ENCODE measurements at places on chromosomes 5 and 9.

- DNase-seq: no peak
Measured at GRCh38 chr5:56674441-56674840, 140.9 kb upstream of the MAP3K1 start.

- no peak for DNase-seq
Measured at GRCh38 chr9:114560956-114561355, 26.6 kb upstream of the ATP6V1G1 start.

GRCh38 chr9:108553111-108553635 is 302.6 kb downstream of the ACTL7B start:
- DNase-seq: no peak

DNA sequence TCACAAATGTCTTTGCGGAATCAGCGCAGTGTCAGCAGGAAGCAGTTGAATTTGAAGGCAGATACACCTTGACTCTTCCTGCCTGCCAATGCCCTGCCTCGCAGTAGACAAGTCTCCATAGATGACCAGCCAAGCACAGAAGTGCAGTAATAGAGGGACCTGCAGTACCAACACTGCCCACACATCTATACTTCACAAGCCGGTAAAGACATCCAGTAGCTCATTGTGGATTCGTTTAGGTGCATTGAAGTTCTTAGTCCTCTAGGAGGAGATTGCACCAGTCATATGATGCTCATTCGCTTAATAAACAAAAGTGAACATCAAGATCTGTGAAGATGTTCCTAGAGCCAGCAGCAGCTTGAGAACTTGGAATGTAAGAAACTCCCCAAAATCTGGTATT is 7.1 kb upstream of the IFNA2 start:
- no peak for DNase-seq

DNA sequence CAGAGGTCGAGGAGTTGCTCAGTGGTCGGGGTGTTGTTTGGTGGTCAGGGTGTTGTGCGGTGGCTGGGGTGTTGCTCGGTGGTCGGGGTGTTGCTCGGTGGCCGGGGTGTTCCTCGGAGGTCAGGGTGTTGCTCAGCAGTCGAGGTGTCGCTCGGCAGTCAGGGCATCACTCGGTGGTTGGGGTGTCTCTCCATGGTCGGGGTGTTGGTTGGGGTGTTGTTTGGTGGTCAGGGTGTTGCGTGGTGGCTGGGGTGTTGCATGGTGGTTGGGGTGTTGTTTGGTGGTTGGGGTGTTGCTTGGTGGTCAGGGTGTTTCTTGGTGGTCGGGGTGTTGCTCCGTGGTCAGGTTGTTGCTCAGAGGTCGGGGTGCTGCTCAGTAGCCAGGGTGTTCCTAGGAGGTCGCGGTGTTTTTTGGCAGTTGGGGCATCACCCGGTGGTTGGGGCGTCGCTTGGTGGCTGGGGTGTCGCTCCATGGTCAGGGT is 11.0 kb upstream of the GPSM1 start:
- DNase-seq: no peak

GRCh38 chr9:117860849-117861248 is 156.6 kb downstream of the TLR4 start:
- DNase-seq: no peak

DNA sequence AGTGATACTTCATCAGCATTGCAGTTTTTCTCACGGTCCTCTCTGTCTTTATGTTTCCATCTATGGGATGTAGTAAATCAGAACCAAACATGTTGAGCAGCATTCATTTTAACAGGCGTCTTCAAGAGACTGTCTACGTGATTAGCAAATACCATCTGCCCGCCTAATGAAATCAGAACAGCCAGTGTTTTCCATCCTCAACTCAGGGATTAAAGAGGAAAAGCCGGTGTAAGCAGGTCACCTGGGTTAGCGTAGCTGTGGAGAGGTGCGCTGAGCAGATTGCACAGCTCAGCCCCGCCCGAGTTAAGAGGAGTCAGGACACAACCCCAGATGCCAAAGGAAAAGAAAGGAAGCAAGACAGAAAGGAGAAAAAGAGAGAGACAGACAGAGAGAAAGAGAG is 54.3 kb upstream of the ANKRD33B start:
- no peak for DNase-seq

DNA sequence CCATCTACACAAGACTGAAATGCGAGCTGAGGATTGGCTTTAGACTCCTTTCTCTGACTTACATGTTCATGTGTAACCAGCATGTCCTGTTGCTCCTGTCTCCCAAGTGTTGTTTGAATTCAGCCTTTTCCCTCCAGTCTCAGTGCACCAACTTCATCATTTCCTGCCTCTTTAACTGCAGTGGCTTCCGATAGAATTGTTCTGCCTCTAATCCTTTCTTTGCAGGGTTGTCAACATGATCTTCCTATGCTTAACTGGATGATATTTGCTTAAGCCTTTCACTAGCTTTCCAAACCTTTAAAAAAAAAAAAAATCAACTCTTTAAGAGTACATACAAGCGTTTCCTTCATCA is 6.7 kb upstream of the FYB1 start:
- no peak for DNase-seq

- no peak for DNase-seq
Measured at GRCh38 chr5:137891849-137892248, 2.6 kb downstream of the PKD2L2 start.

DNA sequence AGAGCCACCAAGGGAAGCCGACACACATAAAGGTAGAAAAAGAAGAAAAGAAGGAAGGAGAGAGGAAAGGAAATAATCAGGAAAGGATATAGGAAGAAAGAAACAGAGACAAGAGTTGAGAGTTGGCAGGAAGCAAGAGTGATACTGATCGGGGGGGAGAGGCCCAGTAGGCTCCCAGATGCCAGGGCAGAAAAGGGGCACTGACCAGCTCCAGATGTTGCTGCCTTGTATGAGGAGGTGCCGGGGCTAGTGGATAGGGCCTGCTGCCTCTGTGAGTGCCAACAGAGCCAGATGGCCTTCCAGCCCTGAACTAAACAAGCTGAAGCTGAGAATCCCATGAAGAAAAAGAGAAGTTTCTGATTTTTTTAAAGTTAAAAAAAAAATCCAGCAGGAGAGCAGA is 82.0 kb upstream of the TRIM32 start:
- no peak for DNase-seq

DNA sequence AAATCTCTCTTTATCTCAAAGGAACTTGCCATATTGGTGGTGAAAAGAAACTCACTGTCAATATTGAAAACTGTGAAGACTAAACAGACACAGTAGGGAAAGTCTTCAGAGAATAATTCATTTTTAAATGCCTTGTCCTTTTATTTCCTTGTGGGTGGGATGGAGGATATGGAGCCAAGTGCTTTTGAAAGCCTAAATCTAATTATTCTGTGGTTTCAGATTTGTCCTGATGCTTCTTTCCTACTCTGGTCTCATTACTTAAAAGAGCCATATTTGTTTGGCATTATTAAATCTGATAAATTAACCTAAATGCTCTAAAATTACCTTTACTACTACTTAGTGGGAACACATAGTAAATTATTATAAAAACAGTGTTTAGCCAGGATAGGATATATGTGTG is 258.3 kb upstream of the EFNA5 start:
- no peak for DNase-seq

DNA sequence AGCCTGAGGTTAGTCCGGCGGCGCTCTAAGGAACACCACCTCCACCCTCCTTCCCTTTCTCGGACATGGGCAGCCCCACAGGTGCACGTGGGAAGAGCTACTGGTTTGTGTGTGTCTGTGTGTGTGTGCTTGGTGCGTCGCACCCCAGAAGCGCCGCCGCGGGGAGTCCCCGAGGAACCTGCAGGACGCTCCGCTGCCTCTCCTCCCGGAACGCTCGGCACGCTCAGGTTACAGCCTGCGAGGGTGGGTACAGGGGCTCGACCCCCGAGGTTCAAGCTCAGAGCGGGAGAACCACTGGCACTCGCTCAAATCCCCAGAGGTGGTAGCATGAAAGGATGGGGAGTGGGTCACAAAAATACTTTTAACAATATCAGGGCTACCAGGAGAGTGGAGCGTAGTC is 2.0 kb downstream of the ASTN2 start:
- DNase-seq: no peak

DNA sequence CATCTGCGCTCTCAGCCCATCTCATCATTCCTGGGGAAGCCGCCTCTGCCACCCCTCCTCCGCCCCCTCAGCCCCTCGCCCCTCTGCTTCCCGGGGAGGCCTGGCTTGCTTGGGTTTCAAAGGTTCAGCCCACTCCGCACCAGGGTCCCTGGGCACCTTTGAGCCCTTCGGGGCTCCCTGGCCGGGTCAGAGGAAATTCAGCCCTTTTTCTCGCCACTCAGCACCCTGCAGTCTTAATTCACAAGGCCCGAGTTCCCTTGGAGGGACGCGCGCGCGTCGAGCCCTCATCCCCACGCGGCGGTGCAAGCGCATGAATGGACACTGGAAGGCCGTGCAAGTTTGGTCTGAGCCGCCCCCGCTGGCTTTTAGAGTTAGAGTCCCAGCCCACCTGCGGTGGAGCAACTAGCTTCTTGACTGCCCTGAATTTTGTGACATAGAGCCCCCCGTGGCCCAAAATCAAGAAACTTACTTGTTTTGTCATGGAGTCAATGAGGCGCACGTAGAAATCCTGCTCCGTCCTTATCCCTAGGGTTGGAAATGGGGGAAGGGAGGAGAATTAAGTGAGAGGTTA is 4.5 kb downstream of the EBF1 start:
- no peak for DNase-seq

DNA sequence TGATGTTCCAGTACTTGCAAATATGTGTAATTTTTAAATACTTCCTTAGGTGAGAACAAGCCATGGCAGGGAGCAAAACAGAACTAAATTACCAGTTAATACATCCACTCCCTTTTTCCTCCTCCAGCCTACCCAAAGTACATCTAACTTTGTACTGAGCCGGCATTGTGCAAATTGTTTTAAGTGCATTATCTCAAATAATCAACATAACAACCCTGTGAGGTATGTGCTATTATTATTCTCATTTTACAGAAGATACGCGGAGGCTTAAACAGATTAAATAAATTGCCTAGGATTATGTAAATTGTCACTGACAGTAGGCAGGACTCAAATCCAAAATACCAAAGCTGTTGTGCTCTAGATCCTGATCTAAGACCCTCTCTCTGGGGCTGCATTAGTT is 55.5 kb upstream of the KLF4 start:
- no peak for DNase-seq

- DNase-seq: peak; percentile 46
Measured at GRCh38 chr5:149667084-149667828, 62.9 kb upstream of the PPARGC1B start.

GRCh38 chr5:6736524-6737042 is 23.4 kb downstream of the TENT4A start:
- no peak for DNase-seq

DNA sequence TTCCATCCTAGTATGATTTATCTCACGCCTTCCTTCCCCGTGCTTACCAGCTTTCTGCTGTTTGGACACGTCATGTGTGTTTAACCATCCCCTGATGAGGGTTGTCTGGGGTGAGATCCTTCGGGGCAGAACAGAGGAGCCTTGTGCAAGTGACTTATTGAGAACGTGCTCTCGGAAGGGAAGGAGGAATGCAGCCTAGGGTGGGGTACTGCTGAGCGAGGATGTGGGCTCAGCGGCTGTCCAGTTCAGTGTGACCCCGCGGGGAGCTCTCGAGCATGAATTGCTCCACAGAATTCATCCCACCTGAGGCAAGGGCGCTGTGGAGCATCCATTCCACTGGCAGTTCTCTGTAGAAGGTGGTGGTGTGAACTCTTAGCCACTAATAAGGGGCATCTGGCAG is 4.0 kb downstream of the MYOZ3 start:
- no peak for DNase-seq

GRCh38 chr9:841371-842209 is at the start of gene DMRT1:
TSS of gene DMRT1 (plus strand) at chr9:841697. CDS start at chr9:841839, 142 bp downstream.
- no peak for DNase-seq

DNA sequence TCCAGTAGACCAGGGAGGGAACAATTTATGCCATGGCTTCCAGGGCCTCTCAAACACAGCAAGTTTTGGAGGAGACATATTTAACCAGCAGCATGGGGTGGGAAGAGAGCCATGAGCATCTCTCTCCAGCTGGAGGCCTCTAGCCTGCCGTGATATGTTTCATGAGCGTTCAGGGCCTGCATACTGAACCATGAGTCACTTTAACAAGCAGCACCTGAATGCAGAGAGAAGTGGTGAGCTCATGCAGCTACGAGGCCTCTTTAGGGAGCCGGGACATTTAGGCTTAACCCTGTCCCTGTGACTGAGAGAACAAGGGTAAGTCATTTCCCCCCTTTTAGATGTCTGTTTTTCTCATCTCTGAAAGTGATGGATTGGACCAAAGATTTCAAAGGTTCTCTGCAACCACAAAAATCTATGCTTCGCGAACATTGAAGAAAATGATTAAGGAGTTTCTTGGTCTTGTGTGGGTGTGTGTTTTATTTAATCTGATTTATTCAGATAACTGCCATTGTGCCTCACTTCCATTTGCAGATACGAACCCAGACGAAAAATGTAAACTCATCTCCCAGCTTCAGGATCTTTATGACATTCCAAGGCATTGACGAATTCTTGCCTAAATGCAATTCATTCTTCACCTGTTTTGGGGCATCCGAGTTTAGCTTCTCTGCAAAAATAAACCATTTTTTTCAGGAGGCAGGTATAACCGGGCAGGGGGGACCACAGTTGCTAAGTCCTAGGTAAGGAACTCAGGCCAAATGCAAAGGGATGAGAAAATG is 157.0 kb downstream of the GABBR2 start:
- peak; percentile 88 for DNase-seq

DNA sequence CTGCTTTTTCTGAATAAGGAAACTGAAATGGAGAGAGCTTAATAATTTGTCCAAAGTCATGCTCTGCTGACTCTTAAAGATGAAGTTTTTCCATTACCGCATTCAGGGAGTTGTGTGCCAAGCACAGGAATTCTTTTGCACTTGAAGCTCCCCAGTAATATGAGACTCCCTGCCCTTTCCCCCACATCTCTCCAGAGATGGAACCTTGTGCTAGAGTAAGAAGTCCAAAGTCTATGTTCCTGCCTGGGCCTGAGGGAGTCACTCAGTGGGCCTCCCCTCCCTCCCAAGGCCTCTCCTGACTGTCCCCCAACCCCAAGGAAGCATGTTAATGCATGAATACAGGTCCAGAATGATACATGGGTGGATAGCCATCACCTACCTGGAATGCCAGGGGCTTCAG is 173.3 kb upstream of the SEMA6A start:
- DNase-seq: no peak

DNA sequence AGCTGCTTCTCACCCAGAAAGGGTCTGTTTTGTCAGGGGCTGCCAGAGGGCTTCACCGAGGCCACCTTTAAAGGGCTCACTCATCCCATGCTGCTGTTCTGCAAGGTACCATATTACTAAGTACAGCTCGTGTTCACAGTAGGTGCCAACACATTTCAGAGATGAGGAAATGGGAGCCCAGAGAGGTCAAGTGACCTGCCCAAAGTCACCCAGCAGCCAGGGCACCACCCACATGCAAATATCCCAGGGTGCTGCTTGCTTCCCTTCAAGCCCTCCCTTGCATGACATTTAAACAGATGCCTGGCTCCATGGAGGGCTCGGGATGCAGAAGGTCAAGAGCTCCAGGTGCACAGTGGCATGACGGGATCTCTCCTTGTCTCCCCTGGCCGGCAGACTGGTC is 123.5 kb upstream of the SARDH start:
- DNase-seq: no peak

Data from A172 (cell line).